ENCODE measurements at places on chromosomes 11 and 22.

- no peak for DNase-seq
These were observed 48.3 kb downstream of the PIK3C2A start for GRCh38 chr11:17159441-17159840.

DNA sequence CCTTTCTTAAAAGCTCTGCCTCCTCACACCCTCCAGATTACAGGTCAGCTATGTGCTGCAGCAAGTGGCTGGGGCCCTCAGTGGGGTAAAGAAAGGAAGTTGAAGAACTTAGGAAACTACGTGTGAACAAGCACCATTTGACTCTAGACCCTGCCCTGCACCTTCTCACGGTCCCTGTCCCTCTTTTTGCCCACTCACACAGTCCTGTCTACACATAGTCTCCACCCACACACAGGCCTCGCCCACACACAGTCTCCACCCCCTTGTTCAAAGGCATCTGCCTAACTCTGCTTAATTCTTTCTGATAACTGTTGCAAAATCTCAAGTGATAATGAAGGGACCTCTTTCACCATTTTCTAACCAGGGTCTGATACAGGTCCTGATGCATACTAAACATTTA is 59.0 kb downstream of the TMPRSS5 start:
- no peak for DNase-seq

DNA sequence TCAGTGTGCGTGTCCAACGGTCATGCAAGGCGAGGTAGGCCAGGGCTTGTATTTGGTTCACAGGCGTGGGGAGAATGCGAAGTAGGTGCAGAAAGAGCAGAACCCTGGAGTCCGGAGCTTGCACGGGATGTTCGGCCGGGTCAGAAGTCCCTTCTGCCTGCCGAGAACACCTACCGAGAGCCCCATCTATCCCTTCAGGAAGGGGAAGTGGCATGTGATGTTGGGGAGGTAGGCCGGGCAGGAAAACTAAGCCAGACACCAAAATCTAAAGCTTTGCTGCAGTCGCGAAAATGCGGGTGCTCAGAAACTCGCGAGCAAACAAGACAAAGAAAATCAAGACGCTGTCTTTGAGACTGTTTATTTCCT is 435 bp upstream of the TAF6L start:
- DNase-seq = no peak

GRCh38 chr11:71554996-71555395 is 6.8 kb downstream of the KRTAP5-9 start:
- no peak for DNase-seq

- no peak for DNase-seq
These were observed 1.8 kb upstream of the CHKB start for GRCh38 chr22:50584106-50585096.

DNA sequence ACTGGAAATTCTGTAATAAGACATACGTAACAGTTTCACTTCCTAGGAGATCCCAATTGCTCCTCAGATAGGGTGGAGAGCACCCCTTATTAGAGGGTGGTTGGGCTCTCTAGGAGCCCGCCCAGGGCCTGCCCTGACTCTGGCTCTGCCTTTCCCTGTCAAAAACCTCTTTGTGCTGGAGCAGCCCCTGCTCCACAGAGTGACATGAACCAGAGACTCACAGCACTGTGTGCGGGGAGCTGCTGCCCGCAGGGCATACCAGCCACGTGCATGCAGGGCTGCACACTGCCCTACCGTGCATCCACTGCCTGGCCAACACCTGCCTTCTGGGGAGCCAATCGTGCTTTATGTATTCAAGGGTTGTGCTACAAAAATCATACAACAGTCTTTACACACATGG is 24.3 kb downstream of the KCNQ1OT1 start:
- no peak for DNase-seq

All from CD4-positive, alpha-beta T cell (primary cell).